Caki2 (cell line): ENCODE measurements at places on chromosomes 3 and 15. TPM values are rescaled to one million over a fixed set of nuclear protein-coding genes. Genes with fewer than 3 reads are reported as not detected.

GRCh38 chr3:15520185-15520584, 1.3 kb downstream of the COLQ start:
- no peak for DNase-seq

DNA sequence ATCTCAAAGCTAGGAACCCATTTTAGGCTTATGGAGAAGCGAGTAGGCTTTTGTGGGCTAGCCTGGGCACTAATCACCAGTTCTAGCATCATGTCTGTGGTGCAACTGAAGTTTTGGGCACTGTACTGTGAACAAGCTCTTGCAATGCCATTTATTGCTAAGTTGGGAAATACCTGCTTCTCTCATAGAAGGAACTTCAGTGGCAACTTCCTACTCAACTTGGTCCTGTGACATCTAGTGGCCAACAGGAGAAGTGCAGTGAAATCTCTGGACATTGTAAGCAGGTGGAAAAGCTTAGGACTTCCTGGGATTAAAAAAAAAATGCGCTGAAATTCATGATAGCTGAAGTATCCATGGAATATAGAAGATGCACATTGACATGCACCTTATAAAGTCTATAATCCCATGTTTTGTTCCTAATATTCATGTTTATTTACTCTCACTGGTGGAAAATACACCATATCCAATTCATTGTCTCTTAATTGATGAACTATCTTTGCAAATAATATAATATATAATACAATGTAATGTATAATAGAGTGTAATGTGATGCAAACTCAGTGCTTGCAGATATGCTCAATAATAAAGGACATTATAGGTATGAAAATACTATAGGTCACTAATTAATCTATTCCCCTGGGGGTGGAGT, 6.5 kb upstream of the ALDH1A3 start:
- peak; percentile 66 for DNase-seq

Gene KBTBD12
- total RNA-seq, result not detected in 2 replicates

Gene PDZRN3
- 1.4 and 44.8 TPM in 2 replicates for total RNA-seq

Gene SMCO1
- total RNA-seq, result not detected in 2 replicates

Gene SECISBP2L
- 4.3 and 51.0 TPM in 2 replicates for total RNA-seq
